ENCODE measurements at places on chromosomes 3 and 15. TPM values are rescaled to one million over a fixed set of nuclear protein-coding genes. Genes with fewer than 3 reads are reported as not detected.

DNA sequence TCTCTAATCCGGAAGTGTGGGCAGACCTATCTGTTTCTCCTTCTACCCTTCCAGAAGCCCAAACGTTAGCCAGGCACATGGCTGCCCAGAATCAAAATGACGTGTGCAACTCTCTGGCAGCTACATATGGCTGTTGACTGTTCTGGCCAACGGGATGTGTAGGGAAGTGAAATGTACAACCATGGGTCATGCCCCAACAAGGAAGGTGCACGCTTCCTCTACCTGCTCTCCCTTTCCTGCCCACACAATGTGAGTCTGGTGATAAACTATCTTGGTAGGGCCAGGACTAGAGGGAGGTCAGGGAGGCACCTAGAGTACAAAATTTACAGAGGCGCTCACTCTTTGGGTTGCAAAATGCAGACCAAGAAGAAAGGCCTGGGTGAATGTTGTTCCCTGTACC is 495.9 kb upstream of the PROK2 start:
- no peak for DNase-seq

DNA sequence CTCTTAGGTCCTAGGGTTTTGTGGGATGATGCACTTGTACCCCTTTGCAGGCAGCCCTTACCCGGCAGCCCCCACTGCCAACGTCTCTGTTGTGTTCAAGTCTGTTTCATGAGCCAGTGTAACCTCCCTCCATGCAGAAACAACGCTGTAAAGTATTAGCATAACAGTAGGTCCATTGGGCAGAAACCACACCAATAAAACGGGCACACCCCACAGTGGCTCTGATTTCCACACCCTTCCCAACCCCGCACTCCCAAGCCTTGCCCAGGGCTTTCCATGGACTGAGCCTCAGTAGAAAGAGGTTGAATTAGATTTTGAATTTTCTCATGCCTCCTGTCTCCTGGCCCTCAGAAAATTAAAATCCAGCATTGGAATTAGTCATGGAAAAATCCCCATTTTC is 124.5 kb downstream of the CACNA1D start:
- DNase-seq = no peak

DNA sequence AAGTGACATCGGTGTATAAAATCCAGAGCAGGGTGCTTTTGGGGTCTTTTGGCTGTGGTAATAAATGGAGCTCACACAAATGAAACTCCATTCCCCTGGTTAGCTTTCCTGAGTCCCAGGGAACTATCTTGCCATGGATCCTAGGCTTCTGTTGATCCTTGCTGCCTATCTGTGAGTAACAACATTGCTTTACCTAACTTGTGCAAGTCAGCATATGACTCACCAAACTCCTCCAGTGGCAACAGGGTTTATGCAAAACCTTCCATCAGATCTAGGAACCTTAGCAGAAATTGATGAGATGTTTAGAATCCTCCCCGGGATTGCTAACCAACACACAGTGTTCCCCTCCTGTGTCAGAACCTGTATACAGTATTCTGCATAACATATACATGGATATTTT is 105.4 kb downstream of the SCAPER start:
- DNase-seq = no peak

DNA sequence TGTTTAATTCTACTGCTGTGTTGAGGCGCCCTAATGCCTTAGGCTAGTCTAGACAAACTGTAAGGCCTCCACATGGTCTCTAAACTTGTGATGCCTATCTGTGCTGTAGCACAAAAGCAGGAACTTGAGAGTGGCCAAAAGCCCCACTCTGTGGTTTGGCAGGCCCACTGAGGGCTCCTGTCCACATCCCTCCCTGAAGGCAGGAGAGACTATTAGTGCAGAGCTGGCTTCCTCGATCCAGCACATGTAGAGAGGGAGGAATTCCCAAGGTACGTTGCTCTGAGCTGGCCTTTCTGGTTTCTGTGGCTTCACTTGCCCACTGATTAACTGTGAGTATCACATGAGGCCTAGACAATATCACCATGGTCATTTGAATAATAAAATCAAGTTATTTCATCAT is 90.6 kb downstream of the POLR2M start:
- DNase-seq = no peak

DNA sequence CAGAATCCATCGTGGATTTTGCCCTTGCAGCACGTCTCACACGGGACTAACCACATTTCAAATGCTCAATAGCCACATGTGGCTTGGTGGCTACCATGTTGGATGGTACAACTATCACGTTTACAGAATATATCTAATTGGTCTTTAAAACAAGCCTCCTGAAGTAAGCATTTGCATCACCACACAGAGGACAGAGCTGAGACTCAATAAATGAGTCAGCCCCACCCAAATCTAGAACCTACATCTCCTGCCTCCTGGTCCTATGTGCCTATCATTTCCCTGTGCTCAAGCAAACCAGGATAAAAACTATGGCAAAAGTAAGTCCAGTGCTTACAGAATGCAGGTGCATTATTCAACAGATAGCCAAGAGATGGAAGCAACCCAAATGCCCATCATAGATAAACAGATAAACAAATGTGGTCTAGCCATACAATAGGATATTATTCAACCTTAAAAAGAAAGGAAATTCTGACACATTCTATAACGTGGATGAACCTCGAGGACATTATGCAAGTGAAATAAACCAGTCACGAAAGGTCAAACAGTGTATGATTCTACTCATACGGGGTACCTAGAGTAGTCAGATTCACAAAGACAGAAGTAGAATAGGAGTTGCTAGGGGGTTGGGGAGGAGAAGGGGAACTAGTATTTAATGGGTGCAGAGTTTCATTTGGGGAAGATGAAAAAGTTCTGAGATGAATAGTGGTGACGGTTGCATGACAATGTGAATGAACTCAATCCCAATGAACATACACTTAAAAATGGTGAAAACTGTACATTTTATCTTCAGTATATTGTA is 43.9 kb downstream of the SRGAP3 start:
- DNase-seq = no peak

DNA sequence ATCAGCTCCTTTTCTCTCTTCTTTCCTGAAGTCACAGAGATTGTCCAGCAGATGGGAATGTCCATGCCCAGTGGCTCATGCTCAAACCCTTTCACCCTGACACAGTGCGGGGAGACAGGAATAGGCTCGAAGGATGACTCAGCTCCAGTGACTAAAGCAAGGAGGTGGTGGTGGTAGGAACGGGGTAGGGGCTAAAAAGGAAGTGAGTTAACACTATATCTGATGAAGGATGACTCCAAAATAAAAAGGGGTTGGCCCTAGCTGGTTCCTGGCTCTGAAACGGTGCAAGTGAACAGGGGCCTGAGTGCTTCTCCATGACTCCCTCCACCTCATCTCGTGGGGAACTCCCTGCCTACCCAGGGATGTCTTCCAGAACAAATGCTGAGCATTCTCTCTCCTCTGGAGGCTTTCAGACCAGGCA is 167.4 kb upstream of the LPP start:
- DNase-seq = no peak

GRCh38 chr15:39997031-39997430 is 42.0 kb downstream of the SRP14 start:
- no peak for DNase-seq

DNA sequence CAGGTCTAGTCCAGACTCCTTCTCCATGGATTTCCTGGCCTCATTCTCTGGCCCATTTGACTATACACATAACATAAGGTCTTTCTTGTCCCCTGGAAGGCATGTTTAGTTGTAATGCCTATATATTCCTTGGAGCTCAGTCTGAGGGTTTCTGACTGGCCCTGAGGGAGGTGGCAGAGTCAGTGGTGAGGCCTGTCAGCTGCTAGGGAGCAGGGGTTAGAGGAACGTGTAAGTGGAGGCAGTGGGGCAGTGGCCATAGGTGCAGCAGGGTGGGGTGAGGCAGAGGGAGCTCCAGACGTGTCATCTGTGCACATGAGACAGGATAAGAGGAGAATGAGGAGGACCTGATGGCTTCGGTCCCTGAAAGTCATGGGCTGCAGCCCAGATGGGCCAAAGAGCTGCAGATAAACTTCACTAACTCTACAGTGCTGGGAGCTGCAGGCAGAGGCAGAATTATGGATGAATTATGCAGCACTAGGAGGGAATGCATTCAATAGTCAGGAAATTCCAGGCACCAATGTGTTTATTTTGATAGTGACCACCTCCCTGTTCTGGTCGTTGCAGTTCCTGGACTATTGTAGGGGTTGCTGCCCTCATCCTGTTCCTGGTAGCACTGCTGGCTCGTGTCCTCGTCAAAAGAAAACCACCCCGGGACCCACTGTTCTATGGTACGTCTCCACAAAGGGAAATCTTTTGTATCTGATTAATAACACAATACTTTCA is 4.9 kb downstream of the TM6SF1 start:
- DNase-seq = no peak

DNA sequence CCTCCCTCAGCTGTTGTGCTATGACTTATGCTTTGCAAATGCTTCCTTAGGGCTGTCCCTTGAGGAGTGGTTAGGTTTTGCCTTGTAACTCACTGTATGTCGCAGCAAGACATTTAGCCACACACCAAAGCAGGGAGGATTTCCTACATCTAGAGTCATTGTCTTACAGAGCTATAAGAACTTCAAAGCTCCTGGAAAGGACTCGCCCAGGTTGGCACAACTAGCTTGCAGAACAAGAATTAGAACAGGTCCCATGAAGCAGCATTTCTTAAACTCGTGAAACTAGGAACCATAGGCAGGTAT is 19.4 kb upstream of the ACAP2 start:
- DNase-seq = no peak

DNA sequence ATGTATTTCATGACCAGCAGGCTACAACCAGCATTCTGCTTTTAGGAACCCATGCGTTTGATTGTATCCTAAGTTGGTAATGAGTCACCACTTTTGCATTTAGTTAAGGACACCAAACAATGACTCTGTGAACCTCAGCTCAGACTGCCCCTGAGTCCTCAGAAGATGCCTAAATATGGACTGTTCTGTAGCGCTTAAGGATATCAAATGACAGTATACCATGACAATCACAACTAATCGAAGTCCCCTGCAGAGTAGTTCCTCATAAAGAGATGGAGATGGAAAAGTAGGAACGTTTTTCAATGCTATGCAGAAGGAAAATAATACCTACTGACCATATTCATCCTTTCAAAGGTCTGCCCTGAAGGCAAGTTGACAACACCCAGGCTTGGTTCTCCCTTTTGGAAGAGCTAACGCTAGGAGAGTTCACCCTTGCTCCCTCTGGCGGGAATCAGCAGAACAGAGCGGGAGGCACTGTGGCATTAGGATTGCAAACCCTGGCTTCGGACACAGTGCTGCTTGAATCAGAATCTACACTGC is 508.6 kb downstream of the FHIT start:
- DNase-seq = peak; percentile 69

The SEMA3F gene
- 1.5 TPM for total RNA-seq

The ZKSCAN7 gene
- 2.1 TPM for total RNA-seq

Measured in SK-MEL-5 (cell line).